ENCODE measurements at places on chromosomes 11 and 22.

DNA sequence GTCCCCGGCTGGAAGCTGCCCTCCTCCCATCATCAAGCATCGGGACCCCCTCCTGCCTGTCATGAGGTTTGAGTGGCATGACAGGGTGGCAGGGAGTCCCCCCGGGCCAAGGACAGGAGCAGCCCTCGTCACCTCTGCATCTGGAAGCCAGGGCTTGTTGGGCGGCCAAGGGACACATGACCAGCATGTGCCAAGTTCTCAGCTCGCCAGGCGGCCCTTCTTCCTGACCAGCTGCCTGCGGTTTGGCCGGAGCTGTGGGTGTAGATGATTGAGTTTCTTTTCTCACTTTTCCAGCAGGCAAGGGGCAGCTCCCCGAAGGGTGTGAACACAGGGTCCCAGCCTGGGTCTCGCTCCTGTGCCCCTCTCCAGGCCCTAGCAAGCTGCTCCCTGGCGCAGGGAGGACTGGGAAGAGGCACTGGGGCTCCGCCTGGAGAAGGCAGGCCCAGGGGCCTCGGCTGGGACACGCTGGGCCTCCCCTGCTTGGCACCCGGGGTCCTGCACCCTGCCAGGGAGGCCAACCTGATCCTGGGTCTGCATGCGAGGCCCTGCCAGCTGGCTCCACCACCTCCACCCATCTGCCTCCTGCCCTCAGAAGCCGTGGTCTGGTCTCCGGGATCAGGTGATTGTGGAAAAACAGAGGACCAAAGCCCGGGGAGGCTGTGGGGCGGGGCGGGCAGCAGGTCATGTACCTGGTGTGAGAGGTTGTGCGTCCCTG is 13.4 kb downstream of the ARHGAP8 start:
- DNase-seq = no peak

- DNase-seq = no peak
These were observed 16.0 kb upstream of the BMAL1 start for GRCh38 chr11:13261591-13262061.

DNA sequence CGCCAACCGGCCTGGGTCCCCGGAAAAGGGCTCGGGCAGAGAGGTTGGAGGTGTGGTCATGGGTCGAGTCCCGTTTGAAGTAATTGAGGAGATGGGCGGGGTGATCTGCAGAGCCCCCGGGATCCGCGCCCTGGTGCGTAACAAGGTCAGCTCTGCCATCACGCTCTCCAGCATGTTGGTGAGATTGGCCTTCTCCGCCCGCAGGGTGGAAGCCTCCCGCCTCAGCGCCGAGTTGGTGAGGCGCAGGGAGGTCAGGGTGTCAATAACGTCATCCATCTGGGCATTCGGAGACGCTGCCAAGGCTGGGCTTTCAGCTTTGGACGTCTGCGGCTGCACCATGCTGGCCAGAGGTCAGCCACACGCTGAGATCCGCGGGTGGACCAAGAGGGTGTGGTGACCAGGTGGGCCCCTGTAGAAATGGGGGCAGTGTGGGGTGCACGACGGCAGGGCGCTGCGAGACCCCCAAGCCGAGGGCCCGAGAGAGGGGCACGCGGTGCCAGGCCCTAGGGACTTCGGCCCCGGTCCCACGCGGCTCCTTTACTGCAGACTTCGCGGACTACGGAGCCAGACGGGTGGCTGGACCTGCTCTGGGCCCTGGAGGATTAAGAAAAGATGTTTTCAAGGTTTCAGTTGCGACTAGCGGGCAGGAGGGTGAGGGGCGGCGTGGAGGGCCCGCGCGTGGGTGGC is 672 bp downstream of the RTL6 start:
- no peak for DNase-seq

- no peak for DNase-seq
These were observed 96.9 kb upstream of the CRYBB3 start for GRCh38 chr22:25102722-25103121.

DNA sequence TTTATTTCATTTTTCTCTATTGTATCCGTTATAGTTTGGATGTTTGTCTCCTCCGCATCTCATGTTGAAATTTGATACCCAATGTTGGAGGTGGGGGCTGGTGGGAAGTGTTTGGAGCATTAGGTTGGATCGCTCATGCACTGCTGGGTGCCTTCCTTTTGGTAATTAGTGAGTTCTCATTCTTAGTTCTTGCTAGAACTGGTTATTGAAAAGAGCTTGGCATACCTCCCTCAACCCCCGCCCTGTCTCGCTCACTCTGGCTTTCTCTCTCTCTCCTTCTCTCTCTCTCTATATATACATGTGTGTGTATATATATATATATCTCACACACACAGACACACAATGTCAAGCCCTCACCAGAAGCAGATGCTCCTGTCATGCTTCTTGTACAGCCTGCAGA is 978.7 kb downstream of the DLG2 start:
- DNase-seq = no peak

GRCh38 chr22:40238425-40239344 is 61.0 kb downstream of the TNRC6B start:
- no peak for DNase-seq

DNA sequence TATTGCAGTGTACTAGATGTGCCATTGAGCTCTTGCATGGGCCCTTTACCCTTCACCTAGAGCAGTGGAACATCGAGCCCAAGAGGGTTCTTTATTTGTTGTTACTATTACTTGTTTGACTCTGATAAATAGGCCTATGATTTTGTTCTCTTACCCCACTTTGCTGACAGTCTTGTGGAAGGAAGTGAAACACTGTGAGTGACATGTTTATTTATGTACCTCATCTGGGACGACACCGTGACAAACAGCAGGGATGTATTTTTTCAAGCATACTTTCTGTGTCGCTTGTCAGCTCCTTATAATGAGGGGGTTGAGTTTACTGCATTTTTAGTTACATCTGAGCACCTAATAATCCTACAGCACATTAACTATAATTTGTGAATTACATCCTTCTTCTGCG is 1010.3 kb upstream of the TENM4 start:
- no peak for DNase-seq

GRCh38 chr22:30000566-30000965 is 79.7 kb upstream of the HORMAD2 start:
- no peak for DNase-seq

DNA sequence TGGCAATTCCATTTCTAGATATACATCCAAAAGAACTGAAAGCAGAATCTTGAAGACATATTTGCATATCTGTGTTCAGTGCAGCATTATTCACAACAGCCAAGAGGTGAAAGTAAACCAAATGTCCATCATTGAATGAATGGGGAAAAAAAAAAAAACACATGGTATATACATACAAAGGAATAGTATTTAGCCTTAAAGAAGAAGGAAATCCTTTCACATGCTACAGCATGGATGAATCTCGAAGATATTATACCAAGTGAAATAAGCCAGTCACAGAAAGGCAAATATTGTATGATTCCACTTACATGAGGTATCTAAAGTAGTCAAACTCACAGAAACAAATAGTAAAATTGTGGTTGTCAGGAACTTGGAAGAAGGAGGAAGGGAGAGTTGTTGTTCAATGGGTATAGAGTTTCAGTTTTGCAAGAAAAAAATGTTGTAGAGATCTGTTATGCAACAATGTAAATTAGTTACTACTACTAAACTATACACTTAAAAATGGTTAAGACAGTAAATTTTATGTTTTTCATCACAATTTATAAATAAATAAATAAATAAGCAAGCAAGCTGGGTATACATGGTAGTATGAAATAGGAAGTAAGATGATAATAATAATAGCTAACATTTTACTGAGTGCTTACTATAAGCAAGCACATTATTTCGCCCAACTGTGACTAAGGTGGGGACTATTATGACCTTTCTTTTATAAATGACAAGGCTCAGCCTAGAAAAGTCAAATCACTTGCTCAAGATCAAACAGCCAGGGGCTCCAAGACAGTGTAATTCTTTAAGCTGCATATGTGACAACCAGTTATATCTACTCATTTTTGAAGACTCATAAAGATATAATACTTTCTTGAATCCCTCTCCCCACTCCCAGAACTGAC is 50.0 kb downstream of the FAM168A start:
- DNase-seq = no peak
